HFFc6 (cell line): ENCODE measurements at places on chromosomes 16 and 17.

DNA sequence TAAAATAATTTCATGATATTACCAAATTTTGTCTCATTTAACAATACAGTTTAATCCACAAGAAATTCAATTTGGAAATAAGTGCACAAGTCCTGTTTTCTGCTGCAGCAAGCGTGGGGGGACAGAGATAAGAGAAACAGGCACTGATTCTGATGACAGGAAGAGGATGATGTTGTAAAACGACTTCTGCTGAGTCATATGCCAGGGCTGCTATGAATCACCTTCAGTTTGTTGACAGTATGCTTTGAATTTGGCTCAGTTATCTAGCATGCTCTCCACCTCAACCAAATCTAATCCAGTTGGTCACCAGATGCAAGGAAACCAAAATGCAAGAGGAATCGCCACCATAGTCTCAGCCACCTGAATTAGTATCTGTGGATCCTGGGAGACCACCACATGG, 244.1 kb upstream of the MON1B start:
- DNase-seq: peak; percentile 1

GRCh38 chr16:86874141-86874540, 295.8 kb downstream of the FOXL1 start:
- peak; percentile 8 for DNase-seq

- no peak for DNase-seq
These were observed 2.5 kb upstream of the HELZ start for GRCh38 chr17:67247416-67247900.

GRCh38 chr17:62804822-62805221, 3.3 kb downstream of the MARCHF10 start:
- peak; percentile 52 for DNase-seq

GRCh38 chr16:6571044-6571443, 761.6 kb upstream of the RBFOX1 start:
- no peak for DNase-seq

DNA sequence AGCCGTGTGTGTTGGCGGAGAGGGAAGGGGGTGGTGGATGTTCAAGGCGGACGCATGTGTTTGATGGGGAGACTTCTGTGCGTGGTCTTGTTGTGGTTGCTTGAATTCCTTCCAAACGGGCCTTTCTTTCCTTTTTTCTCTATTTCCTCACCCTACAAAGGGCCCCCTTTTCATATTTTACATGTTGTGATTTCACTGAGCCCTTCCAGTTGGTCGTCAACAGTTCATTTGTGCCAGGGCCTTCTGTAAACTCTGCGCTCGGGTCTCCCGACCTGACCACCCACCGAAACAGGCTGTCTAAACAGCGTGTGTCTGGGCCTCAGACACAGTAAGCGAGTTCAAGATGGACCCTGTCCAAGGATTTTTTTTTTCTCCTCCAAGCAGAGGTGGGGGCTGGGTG, 228.4 kb downstream of the IRF8 start:
- no peak for DNase-seq

- DNase-seq: no peak
These were observed 1.3 kb downstream of the KCTD2 start for GRCh38 chr17:75048249-75048878.
